Stimulated activated naive CD8-positive, alpha-beta T cell treated with anti-CD3 and anti-CD28 coated beads, Interleukin-15, amount 100 ng/mL, for 72 hours (primary cell): ENCODE measurements at places on chromosomes 3 and 15.
A peak's percentile ranks its signal among the peaks of the same experiment; 100 is the strongest.

DNA sequence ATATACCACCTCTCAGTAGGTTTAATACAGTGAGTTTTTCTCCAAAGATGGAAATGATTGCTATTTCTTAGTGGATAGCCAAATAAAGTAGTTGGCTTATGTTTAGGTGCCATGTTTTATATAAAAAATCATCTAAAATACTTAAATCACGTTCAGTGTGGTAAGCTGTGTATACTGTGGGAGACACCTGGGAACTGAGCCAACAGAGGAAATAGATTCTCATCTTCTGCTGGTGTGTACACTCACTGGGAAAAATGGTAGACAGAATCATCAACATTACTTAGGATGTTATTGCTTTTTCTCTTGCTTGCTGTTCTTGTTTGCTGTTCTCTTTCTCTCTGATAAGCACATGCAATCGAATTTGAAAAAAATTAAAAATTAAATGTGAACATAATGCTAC, 112.6 kb upstream of the MB21D2 start:
- no peak for DNase-seq

DNA sequence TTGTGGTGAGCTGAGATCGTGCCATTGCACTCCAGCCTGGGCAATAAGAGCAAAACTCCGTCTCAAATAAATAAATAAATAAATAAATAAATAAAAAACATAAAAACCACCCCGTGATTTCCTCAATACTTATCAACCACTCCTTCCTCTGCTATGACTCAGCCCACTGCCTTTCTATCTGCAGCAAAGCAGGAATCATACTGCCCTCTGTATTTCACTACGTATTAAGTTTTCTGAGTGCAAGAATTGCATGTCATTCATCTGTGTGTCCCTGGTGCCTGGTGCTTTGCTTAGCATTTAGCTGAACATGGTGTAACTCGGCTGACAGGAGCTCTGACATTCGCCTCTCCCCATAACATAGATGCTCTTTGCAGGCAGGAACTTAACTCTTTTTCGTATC, 7.1 kb downstream of the LSG1 start:
- DNase-seq = no peak

GRCh38 chr3:32544894-32545293, 25.8 kb downstream of the DYNC1LI1 start:
- no peak for DNase-seq

DNA sequence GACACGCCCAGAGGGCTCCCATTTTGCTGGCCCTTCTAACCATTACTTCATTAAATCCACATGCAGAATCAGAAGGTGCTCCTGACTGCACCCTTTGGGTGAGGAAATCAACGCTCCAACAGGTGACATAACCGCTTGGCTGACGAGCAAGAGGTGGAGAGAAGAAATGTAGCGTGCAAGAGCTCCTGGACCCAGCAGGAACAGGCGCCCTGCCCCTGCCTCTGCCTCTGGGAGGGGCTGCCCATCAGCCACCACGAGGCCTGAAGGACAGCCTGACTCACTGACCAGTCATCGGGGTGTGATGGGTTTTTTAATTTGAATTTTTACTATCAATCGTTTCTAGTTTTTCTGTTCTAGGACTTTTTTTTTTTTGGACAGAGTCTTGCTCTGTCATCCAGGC, 218.2 kb downstream of the ADAMTS17 start:
- no peak for DNase-seq

DNA sequence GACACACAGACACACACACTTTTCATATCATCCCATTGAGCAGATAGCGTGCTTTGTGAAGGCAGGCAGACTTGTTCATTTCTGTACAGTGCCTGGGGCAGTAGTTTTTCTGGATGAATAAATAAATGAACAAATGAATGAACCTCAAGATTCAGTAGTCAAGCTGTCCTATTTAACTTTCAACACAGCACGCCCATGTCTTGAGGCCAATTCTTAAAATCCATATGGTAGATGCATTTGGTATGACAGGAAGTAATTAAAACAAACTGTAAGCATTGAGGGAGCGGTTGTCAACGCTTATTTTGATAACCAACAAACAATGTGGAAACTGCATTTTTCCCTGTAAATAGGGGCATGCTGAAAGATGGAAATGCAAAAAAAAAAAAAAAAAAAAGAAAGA, 80.0 kb upstream of the BNC1 start:
- no peak for DNase-seq

GRCh38 chr3:64674591-64675076, 13.2 kb downstream of the ADAMTS9 start:
- DNase-seq = no peak

GRCh38 chr15:31469786-31470525, 143.3 kb downstream of the KLF13 start:
- no peak for DNase-seq

DNA sequence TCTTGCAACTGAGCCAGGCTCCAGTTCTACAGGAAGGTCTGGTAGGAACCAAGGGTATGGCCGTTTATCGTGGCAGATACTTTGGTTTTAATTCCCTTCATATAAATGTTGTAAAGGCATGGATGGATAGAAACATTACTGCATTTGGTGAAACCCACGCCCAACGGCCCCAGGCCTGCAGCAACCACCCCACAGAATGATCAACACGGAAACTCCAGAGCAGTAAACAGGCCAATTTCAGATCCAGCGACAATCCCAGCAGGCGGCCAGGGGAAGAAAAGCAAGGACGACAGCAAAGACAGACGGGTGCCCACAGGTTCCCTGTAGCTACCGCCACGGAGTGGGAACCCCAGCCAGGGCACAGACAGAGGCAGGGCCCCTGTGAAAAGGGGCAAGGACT, 32.6 kb upstream of the PCSK6 start:
- no peak for DNase-seq

DNA sequence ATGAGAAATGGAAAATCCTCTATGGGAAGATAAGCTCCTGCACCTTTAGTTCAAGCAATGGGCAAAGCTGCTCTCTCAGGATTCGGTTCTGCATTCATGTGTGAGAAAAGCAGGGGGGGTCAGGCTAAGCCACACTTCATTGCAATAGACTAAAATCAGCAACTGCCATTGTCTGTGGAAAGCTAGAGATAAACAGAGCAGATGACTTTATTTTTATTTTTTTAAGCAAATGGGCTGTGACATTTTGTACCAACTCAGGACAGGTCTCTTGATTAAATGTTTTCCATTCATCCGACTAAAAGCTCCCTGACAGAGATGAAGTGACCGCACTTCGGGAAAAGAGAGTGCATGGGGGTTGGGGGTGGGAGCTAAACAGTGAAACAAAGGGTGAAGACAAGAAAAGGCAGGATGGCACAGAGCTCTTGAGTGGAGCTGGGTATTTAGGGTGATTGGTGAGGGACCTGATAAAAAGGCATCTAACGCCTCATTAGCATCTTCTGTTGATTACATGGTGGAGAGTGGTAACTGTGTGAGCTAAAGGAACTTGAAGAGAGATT, 987.4 kb downstream of the TUSC7 start:
- no peak for DNase-seq

DNA sequence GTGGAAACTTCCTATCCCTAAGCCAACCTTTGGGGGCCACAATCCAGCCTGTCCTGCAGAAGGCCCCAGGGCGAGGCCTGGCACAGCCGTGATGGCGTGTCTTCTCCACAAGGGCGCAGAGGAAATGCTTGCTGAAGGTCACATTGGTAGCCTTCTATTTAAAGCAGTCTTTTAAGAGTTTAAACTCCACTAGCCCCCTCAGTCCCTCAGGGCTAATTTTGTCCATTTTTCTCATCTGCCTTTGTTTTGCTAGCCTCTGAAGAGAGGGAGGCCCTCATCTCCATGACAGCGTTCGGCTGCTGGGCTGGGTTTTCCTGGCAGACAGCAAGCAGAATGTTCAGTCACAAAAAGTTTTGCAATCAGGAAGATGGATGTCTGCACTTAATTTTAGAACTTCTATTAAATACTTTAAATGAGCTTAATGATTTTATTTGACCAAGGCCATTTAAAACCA, 40.8 kb downstream of the RARB start:
- no peak for DNase-seq

GRCh38 chr3:190122198-190122771, 1.6 kb upstream of the P3H2 start:
- no peak for DNase-seq

DNA sequence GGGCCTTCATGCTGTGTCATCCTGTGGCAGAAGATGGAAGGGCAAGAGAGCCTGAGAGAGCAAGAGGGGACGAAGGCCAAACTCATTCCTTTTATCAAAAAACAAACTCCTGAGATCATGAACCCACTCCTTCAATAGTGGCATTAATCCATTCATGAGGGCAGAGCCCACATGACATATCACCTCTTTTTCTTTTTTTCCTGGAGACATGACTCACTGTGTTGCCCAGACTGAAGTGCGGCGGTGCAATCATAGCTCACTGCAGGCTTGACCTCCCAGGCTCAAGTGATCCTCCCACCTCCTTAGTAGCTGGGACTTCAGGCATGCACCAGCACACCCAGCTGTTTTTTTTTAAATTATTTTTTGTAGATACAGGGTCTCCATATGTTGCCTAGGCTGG, 92.0 kb upstream of the RNU6-1 start:
- DNase-seq = no peak

DNA sequence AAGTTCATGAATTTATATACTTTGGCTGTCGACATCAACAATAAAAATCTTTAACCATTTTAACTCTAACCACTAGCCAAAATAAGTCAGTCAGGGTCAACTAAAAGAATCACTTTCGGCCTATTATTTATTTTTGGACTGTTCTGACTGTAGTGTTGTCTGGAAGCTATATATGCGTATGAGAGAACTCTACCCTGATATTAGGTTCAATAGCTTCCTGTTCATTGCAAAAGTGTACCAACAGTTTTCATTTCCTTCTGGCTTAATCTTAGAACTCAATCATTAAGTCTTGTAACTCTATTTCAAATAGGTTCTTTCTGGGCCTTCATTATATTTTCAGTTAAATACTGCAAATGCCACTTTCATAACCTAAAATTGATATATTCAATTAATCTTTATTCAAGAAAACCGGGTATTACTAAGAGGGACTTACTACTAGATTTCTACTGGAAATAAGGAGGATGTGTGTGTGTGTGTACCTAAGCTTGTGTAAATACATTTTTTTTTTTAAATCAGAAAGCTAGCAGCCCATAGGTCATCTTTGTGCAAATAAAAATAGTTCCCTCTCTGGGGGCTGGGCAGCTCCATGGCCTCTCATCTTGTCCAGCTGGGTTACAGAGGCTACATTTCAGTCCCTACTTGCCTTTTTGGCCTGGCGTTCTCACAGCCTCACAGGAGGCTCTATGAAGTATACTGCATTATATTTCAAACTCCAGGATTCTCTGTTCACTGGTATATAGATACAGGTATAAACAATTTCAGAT, 5.8 kb downstream of the SERPINI2 start:
- DNase-seq = no peak

DNA sequence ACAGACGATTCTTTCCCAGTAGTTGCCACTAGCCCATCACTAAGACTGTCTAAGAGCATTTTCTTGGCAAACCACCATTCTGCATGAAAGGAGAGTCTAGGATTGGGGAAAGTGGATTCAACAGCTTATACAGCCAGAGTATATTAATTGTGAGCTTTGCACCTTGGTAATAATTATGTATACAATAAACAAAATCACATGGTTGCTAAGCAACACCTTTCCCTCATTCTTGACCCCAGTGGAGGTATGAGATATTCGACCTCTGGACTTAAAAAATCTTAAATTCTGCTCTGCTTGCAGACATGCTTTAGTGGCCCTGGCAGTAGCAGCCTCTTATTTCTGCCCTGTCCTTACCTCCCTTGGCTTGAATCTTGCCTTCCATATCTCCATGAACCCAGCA, 73.1 kb downstream of the PPP2R3A start:
- DNase-seq = no peak

GRCh38 chr15:70817266-70817665, 36.7 kb downstream of the LARP6 start:
- DNase-seq = no peak

DNA sequence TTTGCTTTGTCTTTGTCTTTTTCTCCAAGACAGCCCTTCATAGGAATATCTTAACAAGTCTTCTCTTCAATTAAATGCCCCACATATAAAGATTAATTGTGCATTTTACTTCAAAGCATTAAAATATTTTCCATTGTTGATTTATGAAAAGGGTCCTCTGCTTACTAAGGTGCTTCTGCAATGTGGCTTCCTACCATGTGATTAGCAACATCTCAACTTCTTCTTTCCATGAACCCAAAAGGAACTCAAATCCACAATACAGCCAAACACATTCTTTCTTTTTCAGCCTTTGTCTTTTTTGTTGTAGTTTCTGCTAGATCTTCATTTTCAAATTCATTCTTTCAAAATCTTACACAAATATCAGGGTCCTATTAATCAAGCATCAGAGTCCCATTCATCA, 309.2 kb downstream of the NSUN3 start:
- no peak for DNase-seq

- no peak for DNase-seq
Measured at GRCh38 chr15:62912808-62913207, 129.7 kb upstream of the TPM1 start.

DNA sequence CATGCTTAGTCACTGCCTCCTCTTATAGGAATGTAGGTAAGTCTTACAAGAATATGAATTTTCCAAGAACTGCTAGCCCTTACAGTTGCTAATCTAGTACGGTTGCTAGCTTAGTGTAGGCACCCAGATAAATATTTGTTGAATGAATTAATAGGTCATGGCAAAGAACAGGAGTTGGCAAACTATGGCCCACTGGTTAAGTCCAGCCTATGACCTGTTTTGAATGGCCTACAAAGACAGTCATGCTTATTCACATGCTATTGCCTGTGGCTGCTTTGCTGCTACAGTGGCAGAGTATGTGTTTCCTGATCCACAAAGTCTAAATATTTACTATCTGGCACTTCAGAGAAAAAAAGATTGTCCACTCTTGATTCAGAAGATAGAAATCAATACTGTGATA, 631.8 kb downstream of the AGBL1 start:
- no peak for DNase-seq

GRCh38 chr3:37375184-37376127, 201.1 kb upstream of the LRRFIP2 start:
- no peak for DNase-seq

DNA sequence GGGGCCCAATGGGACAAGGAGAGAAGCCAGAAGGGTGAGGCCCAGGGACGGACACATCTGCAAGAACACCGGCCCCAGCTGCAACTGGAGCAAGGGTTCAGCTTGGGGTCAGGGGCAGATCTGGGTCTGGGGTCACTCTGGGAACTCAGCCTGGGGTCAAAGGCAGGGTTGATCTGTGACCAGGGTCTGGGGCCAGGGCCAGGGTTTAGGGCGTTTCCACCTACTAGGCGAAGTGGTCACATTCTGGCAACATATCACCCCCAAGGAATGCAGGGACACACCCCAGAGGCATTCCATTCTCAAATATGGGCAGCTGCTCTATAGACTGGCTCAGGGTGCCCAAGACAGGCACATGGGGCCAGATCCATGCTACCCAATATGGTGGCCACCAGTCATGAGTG, 9.0 kb downstream of the UROC1 start:
- no peak for DNase-seq

DNA sequence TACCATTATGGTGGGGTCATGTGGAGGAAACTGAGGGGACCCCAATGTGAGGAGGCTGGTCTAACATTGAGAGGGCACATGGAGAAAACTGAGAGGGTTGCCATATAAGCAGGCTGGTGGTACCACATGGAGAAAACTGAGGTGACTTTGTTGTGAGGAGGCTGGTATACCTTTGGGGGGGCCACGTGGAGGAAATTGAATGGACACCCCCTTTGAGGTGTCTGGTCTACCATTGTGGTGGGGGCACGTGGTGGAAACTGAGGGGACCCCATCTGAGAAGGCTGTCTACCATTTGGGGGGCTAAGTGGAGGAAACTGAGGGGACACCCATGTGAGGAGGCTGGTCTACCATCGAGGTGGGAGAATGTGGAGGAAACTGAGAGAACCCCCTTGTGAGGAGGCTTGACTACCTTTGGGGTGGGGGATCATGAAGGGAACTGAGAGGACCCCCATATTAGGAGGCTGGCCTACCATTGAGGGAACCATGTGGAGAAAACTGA, 163.8 kb downstream of the FBLN2 start:
- DNase-seq = peak; percentile 2
